Kasumi-1 (cell line): ENCODE measurements at places on chromosomes 11 and 22.
A peak's percentile ranks its signal among the peaks of the same experiment; 100 is the strongest.

DNA sequence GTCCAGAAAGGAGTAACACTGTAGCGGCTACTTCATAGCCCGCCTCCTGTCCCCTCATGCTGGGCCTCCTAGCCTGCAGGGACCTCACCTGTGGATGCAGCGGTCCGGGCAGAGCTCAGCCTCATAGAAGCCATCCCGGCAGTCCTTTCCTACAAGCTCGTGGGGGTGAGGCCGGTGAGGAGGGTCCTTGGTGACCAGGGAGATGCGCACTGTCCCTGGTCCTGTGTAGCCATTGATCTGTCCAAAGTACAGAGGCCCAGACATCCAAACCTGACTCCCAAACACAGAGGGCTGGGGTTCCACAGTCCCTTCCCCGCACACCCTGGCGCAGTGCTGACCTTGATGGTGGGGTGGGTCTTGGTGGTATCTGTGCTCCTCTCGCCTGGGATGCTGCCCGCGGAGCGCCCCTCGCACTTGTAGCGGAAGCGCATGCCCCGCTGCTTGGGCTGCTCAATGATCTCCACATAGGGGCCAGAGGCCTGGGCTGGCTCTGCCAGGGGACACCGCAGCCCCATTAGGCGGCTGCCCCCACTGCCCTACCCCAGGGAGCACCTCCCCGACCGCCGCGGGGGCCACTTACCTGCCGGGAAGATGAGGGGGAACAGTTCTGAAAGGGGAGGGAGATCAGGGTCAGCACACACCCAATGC, 993 bp downstream of the RELA start:
- no peak for DNase-seq

DNA sequence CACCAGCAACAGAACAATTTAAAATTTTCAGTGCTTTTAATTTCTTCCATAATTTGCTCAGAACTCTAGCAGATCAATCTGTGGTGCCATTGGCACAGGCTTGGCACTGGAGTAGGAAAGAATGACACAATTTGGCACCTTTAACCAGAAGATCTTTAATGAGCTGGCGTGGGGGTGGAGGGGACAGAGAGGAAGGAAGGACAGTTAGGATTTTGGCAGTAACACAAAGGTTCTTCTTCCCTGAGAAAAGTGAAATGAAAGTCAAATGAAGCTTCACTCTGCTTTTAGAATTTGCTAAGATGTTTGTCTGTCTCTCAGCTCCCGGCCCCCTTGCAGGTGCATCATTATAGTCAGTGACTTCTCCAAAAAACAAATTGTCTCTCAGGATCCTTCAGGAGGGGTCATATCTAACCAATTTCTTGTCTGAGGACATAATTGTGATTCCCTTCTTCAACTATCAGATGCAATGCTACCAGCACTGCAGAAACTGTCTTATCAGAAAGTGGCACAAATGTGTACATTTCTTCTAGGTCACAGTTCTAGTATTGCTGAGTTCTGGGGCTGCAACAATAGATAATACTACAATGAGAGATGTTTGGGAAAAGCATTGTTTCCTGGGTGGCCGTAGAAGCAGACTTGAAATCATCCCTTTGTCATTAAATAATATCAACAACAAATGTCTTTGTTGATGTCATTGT, 66.8 kb downstream of the CSTPP1 start:
- DNase-seq = peak; percentile 40

DNA sequence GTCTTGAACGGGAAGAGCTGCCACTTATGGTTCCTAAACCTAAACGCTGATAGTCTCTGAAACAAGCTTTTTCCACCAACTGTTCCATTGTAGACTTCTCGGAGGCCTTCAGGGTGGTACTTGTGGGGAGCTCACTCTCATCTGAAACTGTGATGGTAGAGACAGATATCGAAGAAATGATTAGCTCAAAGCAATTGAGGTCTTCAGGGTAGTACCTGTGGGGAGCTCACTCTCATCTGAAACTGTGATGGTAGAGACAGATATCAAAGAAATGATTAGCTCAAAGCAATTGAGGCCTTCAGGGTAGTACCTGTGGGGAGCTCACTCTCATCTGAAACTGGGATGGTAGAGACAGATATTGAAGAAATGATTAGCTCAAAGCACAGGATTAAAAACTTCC, 175.7 kb downstream of the SWAP70 start:
- DNase-seq = no peak

DNA sequence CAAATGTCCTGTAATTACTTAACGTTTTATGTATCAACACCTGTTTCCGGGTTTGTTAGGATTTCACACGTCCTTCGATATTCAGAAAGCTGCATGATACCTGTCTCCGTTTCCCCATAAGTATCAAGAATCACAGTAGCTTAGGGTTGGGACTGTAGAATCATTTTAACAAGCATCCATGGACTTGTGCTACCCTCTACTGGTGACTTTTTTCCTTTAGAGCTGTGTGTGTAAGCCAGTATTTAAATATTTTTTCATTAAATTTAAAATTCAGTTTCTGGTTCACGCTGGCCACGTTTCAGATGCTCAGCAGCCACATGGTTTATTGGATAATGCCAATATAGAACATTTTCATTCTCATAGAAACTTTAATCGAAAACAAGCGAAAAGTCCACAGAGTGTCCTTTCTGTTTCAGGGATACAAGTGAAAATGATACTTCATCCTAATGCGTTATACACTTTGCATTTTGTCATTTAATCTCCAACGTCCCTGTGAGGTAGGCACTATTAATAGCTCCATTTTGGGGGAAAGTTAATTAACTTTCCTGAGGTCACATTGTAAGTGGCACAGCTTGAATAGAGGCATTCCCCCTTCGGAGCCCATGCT, 61.5 kb upstream of the SLC25A18 start:
- DNase-seq = peak; percentile 84

GRCh38 chr11:93895106-93895862, 44.9 kb upstream of the VSTM5 start:
- DNase-seq = peak; percentile 68

- DNase-seq = no peak
Observed at GRCh38 chr22:30566125-30566524, 8.3 kb downstream of the GAL3ST1 start.

- DNase-seq = no peak
Observed at GRCh38 chr11:66243782-66244535, 24.5 kb upstream of the RAB1B start.

GRCh38 chr11:2102883-2103213, 36.3 kb downstream of the IGF2 start:
- DNase-seq = no peak

- DNase-seq = no peak
Observed at GRCh38 chr11:43986881-43987280, 44.4 kb downstream of the C11orf96 start.

DNA sequence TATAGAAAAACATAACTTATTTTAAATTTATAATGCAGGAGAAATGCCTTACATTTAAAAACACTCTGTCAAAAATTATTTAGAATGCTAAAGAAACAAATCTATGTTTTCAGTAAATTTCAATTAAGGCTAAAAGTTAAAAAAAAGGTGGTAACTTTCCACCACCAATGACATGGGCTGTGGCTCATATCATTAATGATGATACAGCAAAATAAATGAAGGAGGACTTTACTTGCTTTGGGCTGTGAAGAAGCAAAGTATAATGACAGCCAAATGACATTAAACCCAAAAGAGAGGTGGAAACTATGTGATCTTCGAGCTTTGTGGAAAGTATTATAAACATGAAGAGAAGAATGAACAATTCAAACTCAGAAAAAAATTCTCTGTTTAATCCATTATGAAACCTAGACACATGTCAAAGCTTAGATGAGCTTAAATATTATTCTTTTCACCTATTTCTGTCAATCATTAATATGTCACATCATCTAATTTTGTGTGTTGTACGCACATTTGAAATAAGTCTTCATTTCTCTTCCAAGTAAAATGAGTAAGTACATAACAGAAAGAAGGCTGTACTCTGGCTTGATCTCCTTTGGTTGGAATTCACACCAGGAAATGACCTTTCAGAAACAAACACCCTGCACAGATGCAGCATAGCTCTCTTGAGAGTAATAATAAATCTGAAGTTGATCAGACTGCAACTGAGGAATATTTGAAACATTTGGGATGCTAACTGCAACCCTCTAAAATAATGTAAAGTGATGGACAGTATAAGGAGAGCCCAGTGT, 265.8 kb downstream of the TTC28 start:
- no peak for DNase-seq

GRCh38 chr11:15073361-15074205, at the start of gene CALCB:
Gene CALCB (plus strand): TSS chr11:15073593. CDS start chr11:15074719, 1,126 bp downstream.
- DNase-seq = no peak

- DNase-seq = no peak
Observed at GRCh38 chr11:1920128-1920908, 815 bp downstream of the TNNT3 start.

GRCh38 chr22:31748490-31748889, 1.4 kb downstream of the PRR14L start:
- peak; percentile 60 for DNase-seq

GRCh38 chr22:28430466-28431025, 249.1 kb downstream of the TTC28 start:
- DNase-seq = no peak

GRCh38 chr22:48821727-48822126, 1005.9 kb downstream of the BRD1 start:
- no peak for DNase-seq

DNA sequence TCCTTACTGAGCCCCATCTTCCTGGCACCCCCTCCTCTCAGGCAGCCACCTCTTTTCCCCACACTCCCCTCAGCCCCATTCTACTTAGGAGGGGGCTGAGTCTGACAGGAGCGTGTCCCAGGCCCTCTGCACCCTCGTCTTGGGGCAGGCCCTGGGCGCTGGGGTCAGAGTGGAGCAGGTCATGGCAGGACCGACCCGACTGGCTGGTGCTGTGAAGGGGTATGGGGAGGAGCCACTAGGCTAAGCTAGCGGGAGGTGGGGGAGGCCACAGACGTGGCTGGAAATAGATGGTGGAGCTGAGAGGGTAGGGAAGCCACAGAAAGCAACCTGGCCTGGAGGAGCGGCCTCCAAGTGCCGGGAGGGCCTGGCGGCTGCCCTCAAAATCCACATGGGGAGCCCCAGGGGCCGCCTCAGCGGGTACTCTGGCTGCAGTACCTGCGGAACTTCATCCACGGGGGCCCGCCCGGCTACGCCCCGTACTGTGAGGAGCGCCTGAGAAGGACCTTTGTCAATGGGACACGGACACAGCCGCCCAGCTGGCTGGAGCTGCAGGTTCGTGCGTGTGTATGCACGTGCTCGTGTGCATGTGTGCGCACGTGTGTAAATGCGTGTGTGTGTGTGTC, 61.7 kb downstream of the MYO7A start:
- no peak for DNase-seq

- DNase-seq = peak; percentile 45
Observed at GRCh38 chr11:32884770-32885384, 7.7 kb upstream of the QSER1 start.

DNA sequence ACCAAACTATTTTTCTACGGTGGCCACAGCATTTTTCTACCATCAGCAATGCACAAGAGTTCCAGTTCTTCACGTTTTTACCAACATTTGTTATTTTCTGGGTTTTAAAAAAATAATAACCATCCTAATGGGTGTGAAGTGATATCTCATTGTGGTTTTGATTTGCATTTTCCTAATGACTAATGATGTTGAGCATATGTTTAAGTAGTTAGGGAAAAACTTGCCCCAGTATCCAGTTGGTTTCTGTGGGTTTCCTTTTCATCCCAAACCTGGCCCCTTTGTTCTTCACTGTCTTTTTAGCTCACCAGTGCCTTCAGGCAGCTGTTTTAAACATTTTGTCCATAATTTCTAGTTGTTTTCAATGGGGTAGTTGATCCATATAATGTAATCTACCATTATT, 14.7 kb upstream of the PTS start:
- peak; percentile 26 for DNase-seq

GRCh38 chr22:26707090-26707489, 49.7 kb downstream of the MIAT start:
- DNase-seq = no peak

- DNase-seq = peak; percentile 80
Observed at GRCh38 chr11:9506489-9507276, 45.9 kb downstream of the ZNF143 start.

DNA sequence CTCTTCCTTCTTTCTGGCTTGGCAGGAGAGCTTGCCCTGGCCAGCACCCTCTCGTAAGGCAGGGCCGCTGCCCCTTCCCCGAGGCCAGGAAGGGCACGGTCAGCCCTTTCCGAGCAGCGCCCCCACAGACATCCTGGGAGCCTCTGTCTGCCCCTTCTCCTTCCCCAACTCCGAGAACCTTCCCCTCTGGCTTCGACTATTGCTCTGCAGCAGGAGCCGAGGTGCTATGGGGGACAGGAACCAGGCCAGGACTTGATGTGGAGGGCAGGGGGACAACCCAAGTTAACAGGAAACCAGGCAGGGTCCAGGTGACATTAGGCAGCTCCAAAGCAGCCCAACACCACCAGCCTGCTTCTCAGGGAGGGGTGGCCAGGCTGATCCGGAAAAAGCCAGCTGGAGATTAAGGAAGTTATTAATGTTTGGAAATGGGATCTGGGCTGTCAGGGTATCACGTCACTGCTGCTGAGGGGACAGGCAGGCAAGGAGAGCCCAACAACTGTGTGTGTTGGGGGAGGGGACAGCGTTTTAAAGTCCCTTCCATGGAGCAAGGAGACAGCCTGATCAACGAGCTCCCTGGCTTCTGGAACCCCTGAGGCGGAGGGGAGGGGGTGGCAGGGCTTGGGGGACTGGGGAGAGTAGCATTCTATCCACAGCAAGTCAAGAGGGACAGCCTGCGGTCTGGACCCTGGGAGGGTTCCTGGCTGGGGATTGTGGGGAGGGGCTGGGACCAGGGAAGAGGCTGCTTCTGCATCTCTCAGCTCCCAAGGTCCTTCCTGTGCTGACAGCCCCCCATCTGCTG, 27.3 kb downstream of the SYT7 start:
- no peak for DNase-seq

GRCh38 chr22:30863081-30863833, 105.3 kb downstream of the MORC2 start:
- no peak for DNase-seq

DNA sequence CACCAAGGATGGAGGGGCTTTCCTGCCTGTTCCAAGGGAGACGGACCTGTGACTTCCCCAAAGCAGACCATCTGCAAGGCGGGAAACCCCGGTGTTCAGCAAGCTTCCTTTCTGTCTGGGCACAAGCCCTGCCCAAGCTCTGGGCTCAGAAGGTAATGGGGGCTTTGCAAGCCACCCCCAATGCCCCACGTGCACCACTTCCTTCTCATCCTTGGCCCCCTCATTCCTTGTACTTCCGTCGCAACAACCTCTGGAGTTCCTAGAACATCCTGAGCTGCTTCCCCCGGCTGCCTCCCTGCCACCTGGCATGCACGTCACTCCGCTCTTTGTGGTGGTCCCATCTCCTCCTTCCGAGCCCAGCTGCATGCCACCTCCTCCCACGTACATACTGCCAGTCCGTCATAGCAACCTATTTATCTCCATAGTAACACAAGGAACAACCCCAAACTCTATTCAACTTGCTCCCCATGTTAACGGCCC, 3.9 kb downstream of the MYEOV start:
- DNase-seq = peak; percentile 98

DNA sequence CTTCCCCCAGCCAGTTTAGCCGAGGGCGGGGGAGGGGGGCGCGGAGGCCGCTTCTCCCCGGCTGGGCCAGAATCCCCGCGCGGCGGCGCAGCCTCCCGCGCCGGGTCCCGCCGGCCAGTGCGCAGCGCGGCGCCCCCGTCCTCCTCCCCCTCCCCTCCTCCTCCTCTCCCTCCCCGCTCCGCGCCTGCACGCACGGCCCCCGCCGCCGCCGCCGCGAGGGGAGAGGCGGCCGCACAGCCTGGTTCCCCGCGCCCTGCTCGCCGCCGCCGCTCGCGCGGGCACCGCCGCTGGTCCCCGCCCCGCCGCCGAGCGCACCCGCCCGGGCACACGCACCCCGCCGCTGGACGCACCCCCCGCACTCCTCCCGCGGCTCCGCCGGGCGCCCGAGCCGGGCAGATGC, at the start of gene FLRT1:
TSS of gene FLRT1 (plus strand) at position 356 of the 400 bp plus-strand sequence. CDS start 80,337 bp downstream, outside the sequence.
- DNase-seq = no peak

- DNase-seq = no peak
Observed at GRCh38 chr22:39309364-39309861, 10.0 kb downstream of the RPL3 start.
